ENCODE measurements at places on chromosomes 16 and 17.

- no peak for DNase-seq
Observed at GRCh38 chr17:4658478-4659305, 17.2 kb upstream of the ALOX15 start.

GRCh38 chr16:89536371-89536770 is 24.1 kb upstream of the RPL13 start:
- no peak for DNase-seq

- DNase-seq = no peak
Observed at GRCh38 chr17:36533935-36534839, 481 bp downstream of the MYO19 start.

DNA sequence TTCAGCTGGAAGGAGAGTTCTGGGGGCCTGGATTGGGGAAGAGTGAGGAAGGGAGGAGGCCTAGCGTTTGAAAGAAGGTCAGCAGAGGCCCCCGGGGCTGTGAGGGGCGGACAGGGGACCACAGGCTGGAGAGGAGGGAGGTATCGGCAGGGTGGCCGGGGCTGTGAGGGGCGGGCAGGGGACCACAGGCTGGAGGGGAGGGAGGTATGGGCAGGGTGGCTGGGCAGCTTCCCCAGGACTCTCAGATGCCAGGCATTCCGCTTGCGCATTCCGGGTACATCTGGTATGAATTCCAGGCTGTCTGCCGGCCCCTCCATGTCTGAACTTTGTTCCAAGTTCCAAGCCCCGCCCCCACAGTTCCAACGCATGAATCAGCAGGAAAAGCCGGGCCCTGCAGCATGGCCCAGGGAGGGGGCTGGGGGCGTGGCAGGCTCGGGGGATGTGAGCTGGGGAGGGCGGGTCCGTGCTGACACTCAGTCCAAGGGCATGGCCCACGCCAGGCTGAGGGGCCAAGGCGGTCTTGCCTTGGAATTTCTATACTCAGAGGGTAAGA is 4.3 kb upstream of the TLCD2 start:
- DNase-seq = peak; percentile 59

DNA sequence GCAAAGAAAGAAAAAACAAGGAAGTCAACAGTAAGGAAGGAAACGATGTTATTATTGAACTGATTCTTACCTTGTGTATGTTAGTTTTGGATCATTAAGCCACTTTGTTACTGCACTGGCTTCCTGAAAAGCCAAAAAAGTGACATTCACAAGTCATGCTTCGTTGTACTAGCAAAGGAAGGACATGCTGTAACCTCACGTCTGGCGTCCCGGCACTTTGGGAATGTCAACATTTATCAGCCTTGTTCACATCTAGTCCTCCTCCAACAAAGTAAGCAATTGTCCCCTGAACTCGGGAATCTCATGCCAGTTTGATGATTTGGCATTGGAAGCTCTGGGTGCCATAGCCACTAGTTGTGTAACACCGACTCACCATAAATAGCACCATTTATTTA is 731 bp upstream of the MKS1 start:
- no peak for DNase-seq

GRCh38 chr17:9259419-9259818 is 238.1 kb downstream of the NTN1 start:
- no peak for DNase-seq

DNA sequence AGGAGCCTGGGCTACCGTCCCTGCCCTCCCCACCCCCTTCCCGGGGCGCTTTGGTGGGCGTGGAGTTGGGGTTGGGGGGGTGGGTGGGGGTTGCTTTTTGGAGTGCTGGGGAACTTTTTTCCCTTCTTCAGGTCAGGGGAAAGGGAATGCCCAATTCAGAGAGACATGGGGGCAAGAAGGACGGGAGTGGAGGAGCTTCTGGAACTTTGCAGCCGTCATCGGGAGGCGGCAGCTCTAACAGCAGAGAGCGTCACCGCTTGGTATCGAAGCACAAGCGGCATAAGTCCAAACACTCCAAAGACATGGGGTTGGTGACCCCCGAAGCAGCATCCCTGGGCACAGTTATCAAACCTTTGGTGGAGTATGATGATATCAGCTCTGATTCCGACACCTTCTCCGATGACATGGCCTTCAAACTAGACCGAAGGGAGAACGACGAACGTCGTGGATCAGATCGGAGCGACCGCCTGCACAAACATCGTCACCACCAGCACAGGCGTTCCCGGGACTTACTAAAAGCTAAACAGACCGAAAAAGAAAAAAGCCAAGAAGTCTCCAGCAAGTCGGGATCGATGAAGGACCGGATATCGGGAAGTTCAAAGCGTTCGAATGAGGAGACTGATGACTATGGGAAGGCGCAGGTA is 762 bp downstream of the CDK12 start:
- peak; percentile 9 for DNase-seq

DNA sequence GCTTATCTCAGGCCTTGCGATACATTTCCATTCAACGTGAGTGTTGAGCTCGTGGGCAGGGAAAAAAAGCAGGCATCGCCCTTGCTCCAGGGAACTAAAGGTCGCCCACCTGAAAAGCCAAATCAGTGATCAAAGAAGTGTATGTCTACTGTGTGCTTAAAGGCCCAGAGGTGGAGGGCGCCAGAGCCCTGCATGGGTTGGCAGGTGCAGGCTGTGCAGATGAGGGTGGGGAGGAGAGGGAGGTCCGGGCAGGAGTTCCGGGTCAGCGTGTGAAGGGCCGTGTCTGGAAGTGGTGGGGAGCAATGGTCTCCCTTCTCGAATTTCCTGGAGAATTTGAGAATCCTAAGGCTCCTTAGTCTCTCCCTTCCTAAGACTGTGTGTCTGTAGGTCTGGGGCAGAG is 7.2 kb downstream of the ADAM11 start:
- DNase-seq = no peak

- peak; percentile 20 for DNase-seq
Observed at GRCh38 chr17:12256380-12256995, 235.8 kb downstream of the MAP2K4 start.

GRCh38 chr16:57371494-57372371 is 557 bp upstream of the CX3CL1 start:
- DNase-seq = no peak

GRCh38 chr17:61453566-61454380 is 1.6 kb downstream of the TBX4 start:
- no peak for DNase-seq

DNA sequence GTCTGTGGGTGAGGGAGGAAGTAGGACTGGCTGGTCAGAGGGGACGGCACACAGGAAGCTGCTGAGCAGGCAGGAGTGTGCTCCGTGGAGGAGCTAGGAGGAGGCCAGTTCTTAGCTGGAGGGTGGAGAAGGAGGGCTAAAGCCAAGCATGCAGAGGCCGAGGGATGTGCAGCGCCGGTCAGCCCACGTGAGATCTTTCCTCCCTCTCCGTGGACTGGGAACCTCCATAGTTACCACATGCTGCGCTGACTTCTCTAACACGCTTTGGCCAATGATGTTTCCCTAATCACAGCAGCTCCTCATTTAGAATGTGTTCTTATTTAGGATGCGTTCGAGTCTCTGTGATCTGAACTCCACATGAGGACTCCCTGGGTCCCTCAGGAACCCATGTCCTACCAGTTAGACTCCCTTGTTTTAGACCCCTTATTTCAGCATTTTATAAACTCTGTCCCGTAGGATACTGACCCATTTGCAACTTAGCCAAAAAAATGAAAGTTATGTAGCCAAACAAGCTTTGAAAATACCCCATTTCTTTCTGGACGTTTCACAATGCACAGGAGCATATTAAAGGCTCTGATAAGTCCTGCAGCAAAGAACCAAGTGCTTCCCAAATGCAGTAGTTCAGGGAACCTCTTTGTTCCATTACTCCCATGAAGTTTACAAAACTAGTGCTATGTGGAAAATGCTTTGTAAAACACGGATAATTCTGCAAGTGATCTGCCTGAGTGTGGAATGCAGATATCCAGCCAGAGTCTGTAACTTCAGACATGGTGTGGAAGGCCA is 51.4 kb downstream of the IRF8 start:
- DNase-seq = no peak

Data from DMS 273 treated with DMSO at 0.1 percent for 48 hours (cell line).